Activated T-cell treated with anti-CD3 and anti-CD28 coated beads, Interleukin-2, amount 50 U/mL, for 72 hours (primary cell): ENCODE measurements at places on chromosomes 3 and 15. TPM values are rescaled to one million over a fixed set of nuclear protein-coding genes. Genes with fewer than 3 reads are reported as not detected.

- H3K36me3 ChIP-seq: peaks cover 5% of the 10 kb centered on the region
- H3K4me1 ChIP-seq: no peaks in the 10 kb centered on the region
- DNase-seq: no peak
- no peaks in the 10 kb centered on the region for H3K27me3 ChIP-seq
- H3K27ac ChIP-seq: no peak overlapping the region
- H3K4me3 ChIP-seq: no peak overlapping the region
Observed at GRCh38 chr3:189557824-189558223, 73.4 kb upstream of the TP63 start.

GRCh38 chr3:107897471-107898061, 193.3 kb downstream of the CD47 start:
- H3K4me1 ChIP-seq: no peaks in the 10 kb centered on the region
- H3K36me3 ChIP-seq: no peaks in the 10 kb centered on the region
- no peak for DNase-seq
- no peak overlapping the region for H3K27ac ChIP-seq
- peaks cover 47% of the 10 kb centered on the region for H3K27me3 ChIP-seq

GRCh38 chr15:31305796-31306425, 20.7 kb upstream of the KLF13 start:
- DNase-seq: no peak
- peaks cover 58% of the 10 kb centered on the region for H3K4me1 ChIP-seq
- H3K27ac ChIP-seq: no peak overlapping the region
- peaks cover 7% of the 10 kb centered on the region for H3K27me3 ChIP-seq
- H3K4me3 ChIP-seq: no peak overlapping the region
- no peaks in the 10 kb centered on the region for H3K36me3 ChIP-seq

- peak overlapping the region; percentile 46 for H3K27ac ChIP-seq
- DNase-seq: no peak
- peaks cover 55% of the 10 kb centered on the region for H3K4me1 ChIP-seq
- H3K36me3 ChIP-seq: peaks cover 8% of the 10 kb centered on the region
- no peak overlapping the region for H3K4me3 ChIP-seq
- no peaks in the 10 kb centered on the region for H3K27me3 ChIP-seq
Observed at GRCh38 chr3:39141171-39141995, 12.0 kb downstream of the CSRNP1 start.

GRCh38 chr3:131903988-131904415, 130.8 kb downstream of the CPNE4 start:
- DNase-seq: no peak
- no peaks in the 10 kb centered on the region for H3K36me3 ChIP-seq
- H3K4me3 ChIP-seq: no peak overlapping the region
- H3K27ac ChIP-seq: no peak overlapping the region
- H3K27me3 ChIP-seq: no peaks in the 10 kb centered on the region
- no peaks in the 10 kb centered on the region for H3K4me1 ChIP-seq

GRCh38 chr3:13452490-13453335, 27.4 kb upstream of the HDAC11 start:
- no peak overlapping the region for H3K27ac ChIP-seq
- H3K4me1 ChIP-seq: peaks cover 21% of the 10 kb centered on the region
- DNase-seq: peak; percentile 50

SAMMSON gene
- not detected for total RNA-seq

GOLGA8N gene
- 6.5 TPM for total RNA-seq
